Stimulated activated naive CD8-positive, alpha-beta T cell treated with anti-CD3 and anti-CD28 coated beads, Interleukin-15, Interleukin-2, amounts not matched to agents 100 U/mL and 50 U/mL, for 24 hours (primary cell): ENCODE measurements at places on chromosomes 4 and X.

DNA sequence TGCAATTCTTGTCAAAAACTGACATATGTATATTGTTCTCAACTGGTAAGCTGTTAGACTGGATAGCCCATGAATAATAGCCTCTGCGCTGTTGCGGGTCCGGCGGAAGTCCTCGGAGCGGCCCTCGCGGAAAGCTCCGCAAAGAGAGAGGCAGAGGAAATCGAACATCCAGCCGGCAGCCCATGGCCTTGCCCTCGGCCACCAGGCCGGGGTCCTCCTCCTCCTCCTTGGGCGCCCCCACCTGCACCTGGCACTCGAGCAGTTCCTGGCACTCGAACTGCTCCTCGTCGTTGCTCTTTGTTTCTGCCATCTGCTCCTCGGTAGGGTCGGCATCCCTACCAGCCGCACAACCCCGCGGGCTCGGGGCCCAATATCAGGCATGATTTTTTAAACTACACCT, 1176.3 kb downstream of the PCDH18 start:
- no peak for DNase-seq

DNA sequence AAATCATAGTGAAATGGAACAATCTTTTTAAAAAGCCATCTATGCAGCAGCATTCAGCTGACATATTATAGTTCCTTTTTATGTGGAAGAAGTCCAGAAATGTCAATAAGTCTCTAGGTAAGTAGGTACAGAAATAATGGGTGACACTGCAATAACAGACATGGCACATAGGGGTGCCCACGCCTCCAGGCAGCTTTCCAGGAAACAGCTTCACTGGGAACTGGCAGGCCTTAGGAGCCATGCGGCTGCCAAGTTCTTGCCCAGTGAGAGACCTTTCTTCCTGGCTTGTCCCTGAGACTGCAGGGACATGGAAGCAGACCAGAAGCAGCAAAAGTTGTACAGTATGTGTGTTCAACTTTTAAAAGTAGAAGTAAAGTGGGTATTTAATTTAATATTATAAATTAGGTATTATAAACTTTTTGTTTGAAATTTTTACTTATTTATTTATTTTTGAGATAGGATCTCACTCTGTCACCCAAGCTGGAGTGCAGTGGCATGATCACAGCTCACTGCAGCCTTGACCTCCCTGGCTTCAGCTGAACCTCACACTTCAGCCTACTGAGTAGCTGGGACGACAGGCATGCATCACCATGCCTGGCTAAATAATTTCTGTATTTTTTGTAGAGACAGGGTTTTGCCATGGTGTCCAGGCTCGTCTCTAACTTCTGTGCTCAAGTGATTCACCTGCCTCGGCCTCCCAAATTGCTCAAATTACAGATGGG, 12.1 kb upstream of the ETNPPL start:
- DNase-seq, result no peak

- DNase-seq, result no peak
Observed at GRCh38 chrX:17443556-17443955, 68.6 kb downstream of the NHS start.

GRCh38 chrX:68424719-68425118, 8.6 kb downstream of the OPHN1 start:
- no peak for DNase-seq

DNA sequence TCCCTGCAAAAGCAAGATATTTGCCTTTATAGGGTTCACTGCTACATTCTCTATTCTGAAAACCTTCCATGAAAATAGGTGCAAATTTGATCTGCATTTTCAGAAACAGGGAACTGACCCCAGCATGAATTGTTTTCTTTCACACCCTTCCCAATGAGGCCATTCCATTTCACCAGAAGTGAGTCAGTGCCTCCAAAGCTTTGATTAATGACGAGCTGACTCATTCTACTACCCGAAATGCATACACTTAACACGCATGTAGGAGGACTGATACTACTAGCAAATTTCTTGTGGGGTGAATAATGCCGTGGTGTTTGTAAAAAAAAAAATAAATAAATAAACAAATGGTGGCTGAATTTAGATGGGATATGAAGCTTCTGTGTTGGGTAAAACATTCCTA, 146.9 kb upstream of the FGF13 start:
- no peak for DNase-seq

DNA sequence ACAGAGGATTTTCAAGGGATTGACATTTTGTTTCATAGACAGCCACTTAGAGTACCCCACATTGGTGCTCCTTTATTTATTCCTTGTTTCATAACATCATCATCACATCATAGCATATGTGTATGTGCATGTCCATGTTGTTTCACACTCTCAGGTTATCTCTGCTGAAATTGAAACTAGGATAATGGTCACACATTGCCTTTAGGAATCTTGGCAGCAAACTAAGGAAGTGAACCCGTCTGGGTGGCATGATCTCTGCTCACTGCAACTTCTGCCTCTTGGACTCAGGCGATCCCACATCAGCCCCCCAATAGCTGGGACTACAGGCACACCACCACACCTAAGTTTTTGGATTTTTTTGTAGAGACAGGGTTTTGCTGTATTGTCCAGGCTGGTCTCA, 234.2 kb upstream of the ANKRD50 start:
- DNase-seq, result no peak

DNA sequence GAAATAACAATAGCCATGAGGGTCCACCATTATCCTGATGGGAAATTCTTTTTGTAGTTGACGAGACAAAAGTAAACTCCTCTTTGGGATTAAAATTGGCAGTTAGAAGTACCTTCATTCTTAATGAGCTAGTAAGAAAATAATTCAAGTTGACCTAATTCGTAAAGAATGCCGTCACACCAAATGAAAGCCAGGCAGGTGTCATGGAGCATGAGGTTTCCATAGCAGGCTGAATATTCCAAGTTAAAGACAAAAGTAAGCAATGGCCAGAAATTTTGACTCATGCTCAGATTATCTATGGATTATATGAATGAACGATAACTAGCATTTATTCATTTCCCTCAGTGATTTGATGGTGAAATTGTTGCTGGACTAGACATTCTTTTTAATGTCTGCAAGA, 192.2 kb upstream of the FAT1 start:
- DNase-seq, result no peak

DNA sequence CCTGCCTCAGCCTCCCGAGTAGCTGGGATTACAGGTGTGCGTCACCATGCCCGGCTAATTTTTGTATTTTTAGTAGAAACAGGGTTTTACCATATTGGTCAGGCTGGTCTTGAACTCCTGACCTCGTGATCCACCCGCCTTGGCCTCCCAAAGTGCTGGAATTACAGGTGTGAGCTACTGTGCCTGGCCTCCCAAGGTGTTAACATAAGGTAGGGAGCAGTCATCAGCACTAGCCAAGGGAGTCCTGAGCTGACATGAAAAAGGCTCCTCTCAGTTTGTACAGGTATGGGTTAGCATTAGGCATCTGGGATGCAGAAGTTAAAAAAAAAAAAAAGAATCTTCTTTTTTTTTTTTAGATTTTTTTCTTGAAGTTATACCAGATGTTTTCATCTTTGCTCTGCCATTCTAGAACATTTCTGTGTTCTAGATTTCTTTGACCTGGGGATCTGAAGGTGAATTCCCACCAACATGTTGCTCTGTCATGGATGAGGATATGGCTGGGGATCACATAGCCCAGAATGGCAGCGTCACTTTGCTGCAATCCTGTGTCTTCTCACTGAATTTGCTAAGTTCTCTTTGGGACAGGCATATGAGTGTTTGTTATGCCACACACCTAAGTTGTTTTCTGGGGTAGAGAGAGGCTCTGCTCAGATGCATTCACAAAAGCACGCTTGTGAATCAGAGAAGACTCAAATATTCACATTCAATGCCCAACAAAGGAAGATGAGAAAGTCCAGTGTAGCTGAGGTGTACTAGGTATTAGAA, 24.4 kb upstream of the PLA2G12A start:
- DNase-seq, result no peak

- no peak for DNase-seq
Observed at GRCh38 chr4:104395168-104395614, 99.5 kb downstream of the CXXC4 start.

DNA sequence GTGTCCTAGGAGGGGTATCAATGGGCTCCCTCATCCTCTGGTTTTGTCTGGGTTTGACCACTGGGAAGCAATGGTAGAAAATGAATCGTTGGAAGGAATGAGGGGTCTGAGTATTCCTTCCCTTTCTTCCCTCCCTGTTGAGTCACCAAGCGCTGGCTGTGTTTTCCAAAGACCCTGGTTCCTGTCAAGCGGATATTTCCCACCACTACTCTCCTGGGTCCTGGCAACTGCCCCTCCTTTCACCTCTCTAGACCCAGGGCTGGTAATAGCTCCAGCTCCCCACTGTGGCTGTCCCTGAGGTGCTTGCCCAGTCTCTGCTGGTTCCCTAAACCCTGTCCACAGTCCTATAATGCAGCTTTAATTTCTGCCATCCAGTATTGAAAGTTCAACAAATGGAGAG, 22.2 kb downstream of the SMIM43 start:
- DNase-seq, result no peak

DNA sequence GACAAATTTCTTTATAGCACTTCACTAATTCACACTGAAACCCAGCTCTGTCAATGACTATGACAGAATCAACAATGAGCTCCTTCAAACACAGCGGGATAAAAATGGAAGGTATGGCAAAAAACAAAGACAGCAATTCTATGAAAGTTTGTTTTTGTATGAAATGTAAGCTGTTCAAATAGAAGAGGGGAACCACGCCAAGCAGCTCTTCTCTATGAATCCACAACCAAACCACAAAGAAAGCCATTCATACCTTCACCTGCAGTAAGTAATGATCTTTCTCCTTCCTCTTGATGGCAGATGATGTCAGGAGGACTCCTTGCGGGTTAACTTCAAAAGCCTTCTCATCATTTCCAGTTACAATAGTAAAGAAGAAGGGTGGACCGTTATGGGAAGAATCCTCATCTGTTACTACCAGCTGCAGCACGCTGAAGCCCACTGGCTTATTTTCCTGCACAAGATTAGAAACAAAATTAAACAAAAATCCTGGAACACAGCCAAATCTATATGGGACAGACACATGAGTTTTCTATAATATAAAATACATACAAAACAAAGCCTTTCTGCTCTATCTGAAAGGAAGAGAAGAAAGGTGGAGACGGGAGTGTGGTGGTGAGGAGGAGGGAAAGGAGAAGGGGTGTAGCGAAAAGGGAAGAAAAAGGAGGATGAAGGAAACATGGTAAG, 48.9 kb upstream of the MTNR1A start:
- no peak for DNase-seq

DNA sequence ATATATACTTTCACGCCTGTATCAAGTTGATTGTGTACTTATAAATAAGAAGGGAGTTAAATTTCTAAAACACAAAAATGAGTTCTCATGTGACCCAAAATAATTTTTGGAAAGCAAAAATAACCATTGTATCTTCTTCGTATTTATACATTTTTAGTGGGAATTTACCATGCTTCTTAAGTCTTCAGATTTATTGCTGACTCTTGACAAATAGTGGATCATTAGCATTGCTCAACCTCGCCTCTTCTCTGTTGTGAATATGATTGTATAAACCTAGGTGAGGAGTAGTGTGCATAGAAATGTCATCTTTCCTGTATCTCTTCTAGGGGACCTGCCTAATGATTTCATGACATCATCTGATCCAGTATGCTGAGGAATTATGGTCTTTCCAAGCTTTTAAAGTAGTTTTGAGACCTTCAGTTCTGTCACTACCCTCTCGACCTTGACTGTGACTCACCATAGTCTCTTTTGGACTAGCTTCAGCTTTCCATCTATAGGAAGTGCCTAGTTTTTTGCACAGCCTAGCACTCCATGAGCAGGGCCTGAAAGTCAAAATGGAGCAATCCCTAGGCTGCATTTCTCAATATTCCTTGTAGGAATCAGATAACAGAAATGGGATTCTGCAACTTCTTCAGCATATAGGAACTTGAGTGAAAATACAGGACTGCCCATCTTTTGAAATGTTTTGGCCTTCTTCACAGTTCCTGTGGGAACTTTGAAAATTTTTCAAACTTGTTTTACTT, 157.6 kb downstream of the ARX start:
- DNase-seq, result no peak

DNA sequence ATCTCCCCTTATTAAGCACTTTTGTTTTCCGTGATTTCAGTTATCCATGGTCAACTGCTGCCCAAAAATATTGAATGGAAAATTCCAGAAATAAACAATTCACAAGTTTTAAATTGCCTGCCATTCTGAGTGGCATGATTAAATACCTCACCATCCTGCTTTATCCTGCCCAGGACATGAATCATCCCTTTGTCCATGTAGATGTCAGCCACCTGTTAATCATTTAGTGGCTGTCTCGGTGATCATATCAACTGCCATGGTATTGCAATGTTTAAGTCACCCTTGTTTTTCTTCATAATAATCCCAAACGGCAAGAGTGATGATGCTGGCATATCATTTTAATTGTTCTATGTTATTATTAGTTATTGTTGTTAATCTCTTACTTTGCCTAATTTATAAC, 79.8 kb upstream of the LHFPL1 start:
- DNase-seq, result no peak

DNA sequence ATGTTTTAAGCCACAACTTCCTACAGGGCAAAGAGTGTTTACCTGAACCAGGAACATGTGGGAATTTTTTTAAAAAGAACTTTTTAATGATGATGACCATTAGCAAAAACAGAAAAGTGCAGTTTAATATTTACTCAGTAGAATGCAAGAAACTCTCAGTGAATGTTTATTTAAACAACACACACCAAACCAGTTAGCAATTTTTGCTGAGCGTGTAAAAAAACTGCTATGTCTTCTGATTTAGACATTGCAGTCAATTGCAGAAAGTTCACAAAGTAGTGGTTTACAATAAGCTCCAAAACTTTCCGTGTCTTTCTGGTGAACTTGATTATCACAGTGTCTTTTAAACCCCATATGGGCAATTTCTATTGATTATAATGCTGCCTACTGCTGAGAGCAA, 273.7 kb upstream of the DIAPH2 start:
- DNase-seq, result no peak
